ENCODE measurements at places on chromosomes 12 and 14.

- DNase-seq = no peak
Observed at GRCh38 chr12:52522346-52523011, 2.3 kb upstream of the KRT5 start.

DNA sequence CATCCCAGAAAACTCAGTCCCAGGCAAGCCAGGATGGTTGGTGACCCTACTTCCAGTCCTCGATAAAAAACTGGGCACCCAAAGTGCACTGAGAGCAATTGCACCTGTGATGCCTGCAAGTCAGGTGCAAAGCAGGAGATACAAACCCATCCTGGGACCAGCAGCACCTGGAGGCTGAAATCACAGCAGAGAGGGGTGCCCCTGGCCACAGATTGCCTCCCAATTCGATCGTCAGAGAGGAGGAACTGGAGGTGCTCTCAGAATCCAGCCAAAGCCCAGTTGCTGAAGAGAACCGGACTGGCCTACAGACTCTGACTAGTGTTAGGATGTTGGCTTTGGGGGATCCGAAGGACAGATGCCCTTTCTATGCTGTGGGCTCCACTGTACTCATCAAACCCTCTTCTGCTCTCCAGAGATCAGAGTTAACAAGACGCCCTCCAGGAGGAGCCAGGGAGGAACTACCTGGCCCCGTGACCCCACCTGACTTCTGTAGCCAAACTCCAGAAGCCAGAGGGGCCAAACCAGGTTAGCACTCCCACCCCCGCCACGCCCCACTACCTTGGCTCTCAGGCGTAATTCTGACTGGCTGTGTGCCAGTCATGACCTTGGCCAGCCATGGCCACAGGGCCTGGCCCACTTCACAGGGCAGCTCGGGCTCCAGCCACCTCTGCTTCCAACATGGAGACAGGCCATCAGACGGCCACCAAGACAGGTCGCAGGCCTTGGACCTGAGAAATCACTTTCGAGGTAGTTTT lies 284.5 kb upstream of the RTL1 start:
- no peak for DNase-seq

- no peak for DNase-seq
Observed at GRCh38 chr12:27521066-27521465, 2.9 kb upstream of the PPFIBP1 start.

- DNase-seq = no peak
Observed at GRCh38 chr12:125092872-125093680, 27.8 kb downstream of the AACS start.

DNA sequence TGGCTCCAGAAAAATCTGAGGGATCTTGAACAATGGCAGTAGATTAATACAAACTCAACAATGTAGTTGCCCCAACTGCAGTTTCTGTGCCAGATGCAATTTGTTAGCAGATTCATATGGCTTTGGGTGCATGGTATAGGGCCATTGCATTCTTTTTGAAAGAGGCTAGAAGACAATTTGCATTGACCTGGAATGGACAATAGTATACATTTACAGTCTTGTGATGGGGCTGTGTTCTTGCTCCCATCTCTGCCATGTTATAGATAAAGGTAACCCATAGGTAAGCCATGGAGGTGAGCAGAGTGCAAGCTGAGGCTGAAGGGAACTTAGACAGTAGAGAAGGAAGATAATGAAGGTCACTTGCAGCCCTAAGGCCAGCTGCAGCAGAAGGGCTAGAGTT lies 50.1 kb upstream of the DIO3 start:
- no peak for DNase-seq

DNA sequence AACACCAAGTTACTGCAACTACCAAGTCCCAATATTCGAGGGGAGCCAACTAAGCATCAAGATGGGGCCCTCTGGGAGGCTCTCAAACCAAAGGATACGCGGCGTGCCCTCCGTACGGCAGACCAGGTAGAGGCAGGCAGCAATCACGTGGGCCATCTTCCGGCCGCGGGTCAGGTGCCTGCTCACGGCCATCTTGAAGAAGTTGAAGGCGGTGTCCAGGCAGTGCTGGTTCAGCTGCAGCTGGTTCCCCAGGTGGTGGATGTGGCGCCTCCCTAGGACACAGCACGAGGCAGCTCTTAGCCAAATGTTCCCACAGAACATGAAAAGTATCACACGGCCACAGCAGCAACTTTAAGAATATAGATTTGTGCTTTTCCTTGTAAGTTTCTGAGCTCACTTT lies 24.3 kb downstream of the BTBD6 start:
- DNase-seq = no peak

- DNase-seq = no peak
Observed at GRCh38 chr12:88142610-88142991, 494 bp downstream of the TMTC3 start.

DNA sequence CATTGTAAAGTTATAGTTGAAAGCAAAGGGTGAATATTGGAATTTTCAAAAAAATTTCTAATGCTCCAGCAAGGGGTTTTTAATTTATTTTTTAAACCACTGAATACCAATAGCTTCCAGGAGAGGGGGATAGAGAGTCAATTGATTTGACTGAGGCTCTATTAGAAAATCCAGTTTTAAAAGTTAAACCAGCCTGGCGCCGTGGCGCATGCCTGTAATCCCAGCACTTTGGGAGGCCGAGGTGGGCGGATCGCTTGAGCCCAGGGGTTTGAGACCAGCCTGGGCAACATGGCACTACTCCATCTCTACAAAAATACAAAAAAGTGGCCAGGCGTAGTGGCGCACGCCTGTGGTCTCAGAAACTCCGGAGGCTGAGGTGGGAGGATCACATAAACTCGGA lies 150.1 kb downstream of the SLC38A4 start:
- no peak for DNase-seq

All from naive thymus-derived CD8-positive, alpha-beta T cell (primary cell).